HFFc6 (cell line): ENCODE measurements at places on chromosomes 16 and 17. TPM values are rescaled to one million over a fixed set of nuclear protein-coding genes. Genes with fewer than 3 reads are reported as not detected.
A peak's percentile ranks its signal among the peaks of the same experiment; 100 is the strongest.

Gene VAT1
- 137 to 244 TPM (median 143 TPM) in 3 replicates for total RNA-seq

Gene TMED6
- total RNA-seq = 0.21 TPM in 1 of 3 replicates, not detected in the others

Gene STX1B
- 7.7 and 8.0 TPM in 2 replicates for total RNA-seq

Gene MT1A
- total RNA-seq = not detected in 2 replicates

DNA sequence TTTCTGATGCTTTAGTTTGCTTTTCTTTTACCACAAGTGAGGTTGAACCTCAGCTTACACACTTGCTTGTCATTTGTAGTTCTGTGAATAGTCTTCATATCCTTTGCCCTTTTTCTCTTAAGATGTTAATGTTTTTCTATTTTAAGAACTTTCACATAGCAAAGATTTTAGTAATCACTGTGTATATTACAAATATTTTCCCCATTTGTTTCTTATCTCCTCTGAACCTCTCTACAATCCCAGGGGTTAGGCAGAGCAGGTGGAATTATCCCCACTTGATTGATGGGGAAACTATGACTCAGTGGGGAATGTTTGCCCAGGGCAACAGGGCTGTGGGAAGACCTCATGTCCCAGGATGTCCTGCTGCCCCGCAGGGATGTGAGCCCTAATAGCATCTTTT is 11.7 kb upstream of the MYH3 start:
- DNase-seq = peak; percentile 56

GRCh38 chr17:68731465-68731864 is 130.3 kb upstream of the FAM20A start:
- no peak for DNase-seq

- no peak for DNase-seq
These were observed 107.9 kb upstream of the EEF2KMT start for GRCh38 chr16:5205361-5206040.
